ENCODE measurements at places on chromosomes 5 and 9.

- no peak for DNase-seq
Measured at GRCh38 chr5:79613549-79613948, 1.3 kb downstream of the TENT2 start.

DNA sequence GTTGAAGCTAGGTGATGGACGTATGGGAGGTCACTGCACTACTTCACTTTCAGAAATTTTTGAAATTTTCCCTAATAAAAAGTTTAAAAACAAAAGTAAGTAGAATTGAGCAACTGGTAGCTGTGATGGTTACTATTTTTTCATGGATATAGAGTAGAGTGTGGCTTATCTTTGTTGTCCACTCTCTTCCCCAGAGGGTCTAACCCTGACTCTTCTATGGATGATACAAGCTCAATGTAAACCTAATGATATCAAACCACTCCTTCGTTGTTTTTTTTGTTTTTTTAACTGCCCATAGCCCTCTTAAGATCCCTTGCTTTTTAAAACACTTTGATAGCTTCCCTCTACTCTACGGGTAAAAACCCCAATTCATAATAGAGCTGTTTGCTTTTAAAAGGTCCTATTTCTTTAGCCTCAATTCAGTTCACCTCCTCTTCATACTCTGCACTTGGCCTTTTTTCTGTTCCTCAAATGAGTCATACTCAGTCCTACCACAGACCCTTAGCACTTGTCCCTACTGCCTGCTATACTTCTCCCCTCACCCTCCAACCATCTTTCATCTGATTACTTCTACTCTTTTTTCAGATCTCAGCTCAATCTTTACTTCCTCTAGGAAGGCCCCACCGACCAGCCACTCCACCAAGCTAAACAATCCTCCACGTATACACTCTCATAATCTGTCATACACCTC lies 2.6 kb downstream of the HDAC3 start:
- DNase-seq = no peak

- no peak for DNase-seq
Measured at GRCh38 chr5:177482359-177482795, 8.9 kb upstream of the DBN1 start.

DNA sequence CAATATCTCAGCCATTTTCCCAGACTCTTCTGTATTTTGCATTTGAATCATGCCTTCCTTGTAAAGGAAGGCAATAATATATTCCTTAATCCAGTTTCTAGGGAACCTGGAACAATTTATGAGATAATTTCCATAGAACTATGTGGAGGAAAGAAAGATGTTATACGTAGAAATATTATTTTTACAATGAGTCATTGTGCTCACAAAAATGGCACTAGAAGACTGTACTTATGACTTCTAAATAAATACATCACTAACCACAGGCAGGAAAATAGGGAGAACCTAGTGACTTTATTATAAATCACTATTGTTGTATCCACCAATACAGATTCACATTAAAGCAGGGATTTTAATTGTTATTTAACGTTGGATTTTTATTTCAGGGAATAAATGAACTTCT lies 87.6 kb downstream of the FBXO38 start:
- DNase-seq = no peak

DNA sequence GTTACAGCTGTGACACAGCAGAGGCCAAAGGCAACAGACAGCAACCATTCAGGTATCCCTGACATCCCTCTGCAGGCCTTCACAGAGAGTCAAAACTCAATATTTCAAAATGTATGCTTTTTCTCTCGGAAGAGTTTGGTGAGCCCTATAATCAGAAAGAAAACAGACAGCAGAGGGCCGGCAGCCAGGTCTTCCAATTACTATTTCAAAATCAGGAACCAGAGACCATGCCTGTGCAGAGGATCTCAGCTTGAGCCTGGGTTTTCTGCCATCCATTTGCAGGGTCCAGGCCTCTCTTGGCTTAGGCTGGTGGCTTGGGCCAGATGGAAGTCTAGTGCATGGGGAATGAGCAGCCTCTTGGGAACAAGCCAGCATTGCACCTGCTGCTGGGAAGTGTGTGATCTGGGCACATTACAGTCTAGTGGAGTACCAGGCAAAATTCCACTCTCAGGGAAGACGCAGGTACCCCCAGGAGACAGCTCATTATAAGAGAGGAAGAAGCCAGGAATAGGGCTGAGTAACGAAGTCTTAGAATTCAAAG lies 231.3 kb downstream of the ENC1 start:
- DNase-seq = no peak

- DNase-seq = no peak
Measured at GRCh38 chr9:124899845-124900244, 37.9 kb downstream of the ARPC5L start.

- no peak for DNase-seq
Measured at GRCh38 chr5:97788369-97788768, 605.3 kb upstream of the RIOK2 start.

- no peak for DNase-seq
Measured at GRCh38 chr5:105033637-105034400, 1471.2 kb upstream of the NUDT12 start.

- peak; percentile 34 for DNase-seq
Measured at GRCh38 chr9:123997665-123998277, 13.8 kb upstream of the LHX2 start.

DNA sequence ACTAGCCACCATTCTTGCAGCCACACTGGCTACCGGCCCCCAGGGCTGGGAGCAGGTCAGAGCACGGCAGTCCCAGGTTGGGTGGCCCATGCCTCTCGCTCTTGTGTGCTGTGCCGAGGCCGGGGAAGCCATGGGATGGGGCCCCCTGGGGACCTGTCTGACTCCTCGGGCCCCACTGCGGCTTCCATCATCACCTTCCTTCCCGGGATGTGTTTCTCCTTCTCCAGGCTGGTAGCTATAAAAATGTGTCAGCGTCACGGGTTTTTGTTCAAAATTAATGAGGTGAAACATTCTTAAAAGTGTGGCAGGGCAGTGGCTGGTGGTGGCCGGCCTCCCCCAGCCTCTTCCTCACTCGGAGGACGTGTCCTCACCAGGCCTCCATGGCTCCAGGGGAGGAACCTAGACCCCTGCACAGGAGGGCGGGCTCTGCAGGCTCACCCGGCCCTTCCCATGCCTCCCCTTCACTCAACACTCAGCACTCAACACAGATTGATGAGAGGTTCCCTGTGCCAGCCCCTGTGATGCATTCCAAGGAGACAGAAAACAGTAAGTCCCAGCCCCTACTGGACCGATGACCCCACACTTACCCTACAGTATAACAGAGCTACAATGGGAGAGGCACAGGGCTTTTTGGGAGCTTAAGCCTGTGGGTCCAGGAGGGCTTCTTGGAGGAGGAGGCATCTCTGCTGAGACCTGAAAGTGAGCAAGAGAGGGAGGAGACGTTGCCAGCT lies 43.2 kb downstream of the PTGES start:
- no peak for DNase-seq

DNA sequence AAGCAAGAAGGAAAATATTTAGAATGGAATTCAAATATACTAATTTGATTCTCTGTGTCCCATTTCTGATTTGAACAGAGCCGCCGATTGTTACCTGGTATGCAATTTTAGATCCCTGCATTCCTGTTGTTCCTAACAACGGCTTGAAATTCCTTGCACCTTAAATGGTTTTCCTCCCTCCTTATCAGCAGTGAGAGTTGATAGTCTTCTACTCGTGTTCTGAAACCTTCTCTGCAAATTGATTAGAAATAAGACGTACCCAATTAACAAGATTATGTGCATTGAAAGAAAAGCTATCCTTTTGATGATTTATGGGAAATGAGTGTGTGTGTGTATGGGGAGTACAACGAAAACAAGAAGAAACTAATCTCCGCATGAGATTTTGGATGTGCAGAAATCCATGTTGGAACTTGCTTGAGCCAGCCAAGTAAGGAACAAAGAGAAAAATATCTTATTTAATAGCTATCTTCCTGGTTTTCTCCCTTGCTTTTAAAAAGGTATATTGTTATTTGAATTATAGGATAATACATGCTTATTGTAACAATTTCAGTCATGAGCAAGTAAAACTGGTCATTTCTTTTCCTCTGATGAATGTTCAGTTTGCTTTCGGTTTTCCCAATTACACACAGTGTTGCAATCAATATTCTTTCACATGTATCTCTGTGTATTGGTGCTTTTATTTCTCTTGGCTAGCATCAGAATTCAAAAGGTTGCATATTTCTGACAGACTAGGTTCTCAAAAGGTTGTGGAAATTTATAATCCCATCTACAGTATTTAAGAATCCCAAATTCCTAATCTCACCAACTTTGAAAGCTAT lies 211.1 kb upstream of the ACTBL2 start:
- peak; percentile 54 for DNase-seq

- no peak for DNase-seq
Measured at GRCh38 chr9:129867136-129868022, 32.1 kb downstream of the USP20 start.

DNA sequence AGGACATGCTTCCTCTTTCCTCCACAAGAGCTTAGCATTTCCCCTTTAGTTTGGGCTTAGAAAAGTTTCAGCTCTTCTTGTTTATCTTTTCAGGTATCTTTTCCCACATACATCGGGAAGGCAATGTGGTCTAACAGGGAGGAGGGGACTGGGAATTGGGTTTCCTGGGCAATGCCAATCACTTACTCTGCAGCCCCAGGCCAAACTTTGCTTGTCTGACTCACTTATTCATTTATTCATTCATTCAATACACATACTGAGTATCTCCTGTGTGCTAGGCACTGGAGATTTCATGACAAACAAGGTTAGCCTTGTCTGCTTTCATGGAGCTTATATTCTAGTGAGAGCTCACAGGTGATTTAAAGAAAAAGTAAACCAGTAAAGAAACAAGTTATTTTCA lies 10.7 kb upstream of the POU4F3 start:
- no peak for DNase-seq

- no peak for DNase-seq
Measured at GRCh38 chr9:96721731-96722429, 56.0 kb downstream of the ZNF510 start.

DNA sequence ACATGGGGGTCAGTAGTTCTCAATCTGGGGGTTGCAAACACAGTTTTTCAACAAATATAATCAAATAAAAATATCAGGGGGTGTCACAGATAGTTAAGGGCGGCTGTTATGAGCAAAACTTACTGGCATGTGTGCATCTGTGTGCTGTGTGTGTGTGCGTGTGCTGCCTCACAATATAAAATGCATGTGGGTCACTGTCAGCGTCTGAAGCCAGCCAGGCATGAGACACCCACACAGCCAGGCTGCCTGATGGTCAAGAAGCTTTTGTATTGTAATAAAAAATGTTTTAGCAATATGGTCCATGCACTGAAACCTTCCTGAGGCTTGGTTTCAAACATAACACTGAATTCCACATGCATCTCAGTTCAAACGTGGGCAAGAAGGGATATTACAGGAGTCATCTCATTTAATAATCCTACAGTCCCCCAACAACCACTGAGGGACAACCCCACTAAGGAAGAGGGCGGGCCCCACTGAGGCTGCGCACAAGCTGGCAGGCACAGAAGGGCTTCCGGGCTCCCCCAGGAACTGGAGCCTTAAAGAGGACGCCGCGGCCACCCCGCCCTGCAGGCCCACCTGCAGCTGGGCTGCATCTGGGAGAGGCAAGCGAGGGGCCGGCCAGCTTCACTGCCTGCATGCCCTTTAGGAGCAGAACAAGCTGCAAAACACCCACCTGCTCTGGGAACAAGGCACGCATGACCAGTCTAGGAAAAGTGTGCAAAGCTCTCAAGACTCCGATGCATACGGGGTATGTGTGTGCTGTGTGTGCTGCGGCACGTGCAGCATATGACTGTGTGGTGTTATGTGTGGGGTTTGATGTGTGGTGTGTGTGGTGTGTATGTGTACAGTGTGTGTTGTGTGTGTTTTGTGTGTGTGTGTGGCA lies 14.1 kb downstream of the SEMA4D start:
- no peak for DNase-seq

DNA sequence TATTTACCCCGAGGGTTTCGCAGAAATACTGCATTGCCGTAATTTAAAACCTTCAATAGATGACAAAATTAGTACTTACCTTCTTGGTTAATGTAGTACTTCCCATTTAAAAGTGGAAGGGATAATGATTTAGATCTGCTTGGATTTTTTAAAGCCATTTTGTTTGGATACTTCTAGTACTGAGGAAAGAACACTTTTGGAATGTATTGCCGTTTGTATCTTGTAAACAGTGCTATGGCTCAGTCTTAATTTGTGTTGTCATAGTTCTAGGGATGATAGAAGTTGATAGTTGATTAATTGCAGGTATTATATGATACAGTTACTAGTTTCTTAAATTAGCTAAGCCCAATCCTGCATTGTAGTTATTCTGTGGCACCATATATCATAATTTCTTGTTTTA lies 33.1 kb downstream of the TNPO1 start:
- DNase-seq = no peak

DNA sequence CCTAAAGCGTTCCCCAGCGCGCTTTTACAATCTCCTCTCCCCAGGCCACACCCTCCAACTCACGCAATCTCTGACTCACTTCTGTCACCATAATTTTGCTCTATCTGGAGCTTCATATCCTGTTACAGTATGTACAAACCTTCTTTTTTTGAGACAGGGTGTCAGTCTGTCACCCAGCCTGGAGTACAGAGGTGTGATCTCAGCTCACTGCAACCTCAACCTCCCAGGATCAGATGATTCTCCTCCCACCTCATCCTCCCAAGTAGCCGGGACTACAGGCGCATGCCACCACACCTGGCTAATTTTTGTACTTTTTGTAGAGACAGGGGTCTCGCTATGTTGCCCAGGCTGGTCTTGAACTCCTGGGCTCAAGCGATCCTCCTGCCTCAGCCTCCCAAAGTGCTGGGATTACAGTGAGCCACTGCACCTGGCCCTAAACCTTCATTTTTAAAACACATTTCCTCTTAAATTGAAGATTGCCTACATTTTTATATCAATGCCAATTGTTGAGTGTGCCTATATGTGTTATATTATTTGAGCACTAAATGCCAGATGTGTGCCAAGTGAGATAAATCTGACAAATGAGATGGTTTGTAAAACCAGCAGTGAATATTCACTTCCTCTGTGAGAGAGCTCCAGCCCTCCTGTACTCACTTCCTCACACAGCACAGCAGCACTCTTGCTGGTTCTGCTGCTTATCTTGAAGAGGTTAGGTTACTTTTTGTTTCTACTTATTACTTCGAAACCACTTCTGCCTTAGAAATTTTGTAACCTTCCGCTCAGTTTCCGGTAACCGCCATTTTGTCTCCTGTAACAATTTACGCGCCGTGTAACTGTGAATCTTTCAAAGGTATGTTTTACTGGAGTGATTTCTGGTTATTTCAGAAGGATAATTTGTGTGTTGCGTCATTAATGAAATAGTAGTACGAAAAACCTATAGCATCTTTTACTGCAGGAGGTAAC lies 57.9 kb downstream of the DOCK8 start:
- no peak for DNase-seq

DNA sequence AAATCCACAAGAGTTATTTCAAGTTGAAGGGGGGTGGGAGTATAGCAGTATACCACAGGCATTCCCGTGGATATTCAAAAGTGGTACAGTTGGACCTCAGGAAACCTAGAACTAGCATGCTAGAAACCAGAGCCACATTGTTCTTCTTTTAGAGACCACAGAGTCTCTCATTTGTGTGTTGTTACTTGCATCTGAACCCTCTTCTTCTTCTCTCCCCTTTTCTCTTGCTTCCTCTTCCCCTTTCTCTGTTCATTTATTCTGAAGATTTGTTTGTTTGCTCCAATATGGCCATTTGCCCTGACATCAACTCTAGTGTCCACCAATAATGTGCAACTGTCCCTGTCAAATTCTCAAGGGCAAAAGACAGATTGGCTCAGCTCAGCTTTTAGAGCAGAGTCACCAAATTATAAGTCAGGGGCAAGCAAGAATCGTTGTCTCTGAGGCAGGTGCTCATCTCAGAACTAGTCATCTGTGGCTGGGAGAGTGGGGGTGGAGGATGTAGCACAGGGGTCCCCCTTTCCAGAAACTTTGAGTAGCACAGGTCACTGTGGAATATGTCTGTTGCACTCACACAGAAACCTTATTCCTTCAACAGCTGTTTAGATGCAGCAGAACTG lies 321.1 kb downstream of the ARRDC3 start:
- DNase-seq = no peak

All from iris pigment epithelial cell (primary cell).